ENCODE measurements at places on chromosomes 16 and 17.

DNA sequence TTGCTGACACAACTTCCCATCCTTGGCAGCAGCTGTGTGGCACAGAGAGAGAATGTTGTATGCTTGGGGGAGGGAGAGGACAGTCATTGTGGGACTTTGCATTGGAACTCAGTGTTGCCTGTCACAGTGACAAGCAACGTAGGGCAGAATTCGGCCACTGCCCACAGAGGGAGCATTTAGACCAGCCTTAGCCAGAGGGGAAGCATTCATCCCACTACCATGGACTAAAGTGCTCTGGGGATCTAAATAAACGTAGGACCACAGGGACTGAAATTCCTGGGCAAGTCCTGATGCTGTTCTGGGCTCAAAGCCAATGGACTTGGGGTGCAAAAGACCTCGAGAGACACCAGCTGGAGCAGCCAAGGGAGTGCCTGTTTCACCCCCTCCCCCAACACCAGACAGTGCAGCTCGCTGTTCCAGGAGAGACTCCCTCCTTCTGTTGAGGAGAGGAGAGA lies 44.9 kb downstream of the ABCA8 start:
- DNase-seq, result no peak

DNA sequence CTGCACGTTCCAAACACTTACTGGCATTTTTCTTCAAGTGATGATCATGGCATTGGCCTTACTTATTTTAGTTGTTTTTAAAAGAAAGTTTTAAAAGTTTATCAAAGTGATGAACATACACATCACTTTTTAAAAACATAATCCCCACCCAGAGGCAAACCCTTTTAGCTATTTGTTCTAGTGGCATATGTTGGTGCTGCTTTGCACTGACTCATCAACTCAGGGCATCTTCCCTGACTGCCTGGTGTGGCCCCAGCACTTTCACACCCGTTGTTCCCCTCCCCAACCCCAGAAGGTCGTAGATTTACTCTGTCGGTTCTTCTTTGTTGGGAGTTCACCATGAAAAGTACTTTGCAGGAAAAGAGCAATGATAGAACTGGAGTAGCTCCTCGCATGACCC lies 161.3 kb downstream of the RPTOR start:
- peak; percentile 5 for DNase-seq

- DNase-seq, result no peak
Measured at GRCh38 chr17:8798846-8799569, at the start of gene MFSD6L. TSS of gene MFSD6L (minus strand) at chr17:8799365. CDS start at chr17:8799120, 245 bp downstream.

DNA sequence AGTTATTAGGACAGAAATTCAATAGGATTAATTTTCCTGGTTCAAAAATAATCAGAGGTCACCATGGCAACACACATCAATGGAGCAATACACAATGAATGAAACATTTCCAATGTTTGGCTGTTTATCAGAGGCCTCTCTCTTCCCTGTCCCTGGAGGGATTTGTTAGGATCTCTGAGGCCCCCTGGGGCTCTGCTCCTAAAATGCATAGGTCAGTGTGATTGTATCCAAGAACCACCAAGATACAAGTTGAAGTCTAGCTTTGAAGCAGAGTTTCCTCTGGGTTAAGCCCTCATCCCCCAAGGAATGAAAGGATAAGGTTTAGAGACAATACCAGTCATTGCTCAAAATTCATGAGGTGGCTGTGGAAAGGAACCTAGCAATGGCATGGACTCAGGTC lies 561.2 kb upstream of the C16orf82 start:
- no peak for DNase-seq

- peak; percentile 5 for DNase-seq
Measured at GRCh38 chr17:8859027-8859803, 8.3 kb downstream of the PIK3R6 start.

DNA sequence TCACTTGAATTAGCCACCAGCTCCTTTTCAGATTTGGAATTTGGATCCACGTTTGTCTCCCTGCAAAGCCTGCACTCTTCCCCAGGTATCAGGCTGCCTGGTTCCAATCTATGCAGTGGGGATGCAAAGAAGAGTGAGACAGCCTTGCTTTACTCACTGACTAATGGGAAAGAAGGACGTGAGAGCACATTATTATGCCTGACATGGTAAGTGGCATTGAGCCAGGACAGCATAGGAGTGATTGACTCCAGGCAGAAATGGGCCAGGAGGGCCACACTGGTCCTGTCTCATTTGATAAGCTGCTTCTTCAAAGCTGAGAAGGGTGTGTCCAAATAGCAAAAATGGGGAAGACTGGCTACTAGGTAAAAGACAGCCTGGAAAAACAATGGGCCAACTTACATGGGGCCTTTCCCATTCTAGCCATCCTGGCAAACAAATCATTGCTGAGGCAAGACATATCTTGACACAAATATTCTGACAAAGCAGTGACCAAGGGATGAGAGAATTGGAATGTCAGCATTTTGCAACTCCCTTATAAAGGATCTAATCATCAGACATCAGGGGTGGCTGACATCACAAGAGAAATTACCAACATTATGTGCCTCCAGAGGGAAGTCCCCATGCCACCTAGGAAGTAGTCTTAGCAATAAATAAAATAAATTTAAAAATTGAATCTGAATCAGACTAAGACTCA lies 38.6 kb downstream of the CDH11 start:
- peak; percentile 79 for DNase-seq

- DNase-seq, result no peak
Measured at GRCh38 chr16:3115003-3115402, 2.6 kb downstream of the ZNF205 start.

- DNase-seq, result no peak
Measured at GRCh38 chr17:42760652-42761581, at the start of gene RAMP2. TSS of gene RAMP2 (plus strand) at chr17:42761227. CDS start at chr17:42761262, 35 bp downstream.

- no peak for DNase-seq
Measured at GRCh38 chr16:85709766-85710585, 21.2 kb upstream of the GINS2 start.

GRCh38 chr17:34351096-34351495 lies 5.2 kb upstream of the CCL13 start:
- DNase-seq, result no peak

- no peak for DNase-seq
Measured at GRCh38 chr16:89697616-89698331, 3.7 kb downstream of the SPATA2L start.

- DNase-seq, result no peak
Measured at GRCh38 chr17:29100296-29100695, 57.4 kb downstream of the PIPOX start.

GRCh38 chr16:6988846-6989245 lies 343.8 kb upstream of the RBFOX1 start:
- DNase-seq, result no peak

DNA sequence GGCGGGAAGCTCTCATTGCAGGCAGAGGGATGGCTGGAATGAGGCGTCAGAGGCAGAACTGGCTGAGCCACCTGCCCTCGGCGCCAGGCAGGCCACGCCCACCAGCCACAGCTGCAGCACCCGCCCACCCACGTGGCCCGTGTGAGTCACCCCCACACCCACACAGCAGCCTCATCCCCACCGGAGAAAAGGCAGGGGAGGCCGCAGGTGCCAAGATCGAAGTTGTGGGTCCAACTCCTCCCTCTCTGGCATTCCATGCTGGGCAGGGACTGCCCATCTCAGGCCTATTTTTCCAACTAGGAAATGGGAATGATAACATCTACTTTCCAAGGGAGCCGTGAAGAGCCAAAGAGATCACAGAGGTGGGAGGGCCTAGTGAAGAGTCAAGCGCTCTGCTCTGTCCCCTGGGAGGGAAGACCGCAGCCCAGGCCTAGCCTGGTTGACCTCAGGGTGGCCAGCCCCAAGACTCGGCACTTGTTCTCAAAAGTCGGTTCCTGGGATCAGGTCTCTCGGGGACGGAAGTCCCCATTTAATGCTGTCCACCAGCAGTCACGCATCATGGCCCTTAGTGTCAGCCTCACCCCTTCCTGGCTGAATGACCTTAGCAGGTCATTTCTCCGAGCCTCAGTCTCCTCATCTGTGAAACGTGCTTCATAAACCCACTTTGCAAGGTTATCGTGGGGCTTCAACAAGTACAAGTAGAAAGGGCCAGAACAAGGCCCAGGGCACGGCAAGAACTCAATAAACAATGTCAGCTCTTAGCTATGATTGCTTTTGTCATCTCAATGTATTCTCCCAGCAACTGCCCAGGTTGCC lies at the start of gene TRPV3:
Gene TRPV3, minus strand, starts transcription at position 45 of the 816 bp plus-strand sequence. CDS start 2,962 bp downstream, outside the sequence.
- DNase-seq, result peak; percentile 80

DNA sequence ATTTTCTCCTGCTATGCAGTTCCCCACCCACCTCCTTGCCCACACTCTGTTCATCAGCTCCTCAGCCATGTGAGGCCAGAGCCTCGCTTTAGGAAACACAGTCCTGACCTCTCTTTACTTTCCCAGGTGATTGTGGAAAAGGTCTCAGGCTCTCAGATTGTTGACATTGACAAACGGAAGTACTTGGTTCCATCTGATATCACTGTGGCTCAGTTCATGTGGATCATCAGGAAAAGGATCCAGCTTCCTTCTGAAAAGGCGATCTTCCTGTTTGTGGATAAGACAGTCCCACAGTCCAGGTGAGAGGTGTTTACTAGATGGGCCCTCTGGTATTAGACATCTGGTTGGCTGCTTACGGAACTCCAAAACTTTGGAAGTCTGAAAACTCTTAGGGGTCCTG lies 1.7 kb downstream of the GABARAPL2 start:
- DNase-seq, result no peak

DNA sequence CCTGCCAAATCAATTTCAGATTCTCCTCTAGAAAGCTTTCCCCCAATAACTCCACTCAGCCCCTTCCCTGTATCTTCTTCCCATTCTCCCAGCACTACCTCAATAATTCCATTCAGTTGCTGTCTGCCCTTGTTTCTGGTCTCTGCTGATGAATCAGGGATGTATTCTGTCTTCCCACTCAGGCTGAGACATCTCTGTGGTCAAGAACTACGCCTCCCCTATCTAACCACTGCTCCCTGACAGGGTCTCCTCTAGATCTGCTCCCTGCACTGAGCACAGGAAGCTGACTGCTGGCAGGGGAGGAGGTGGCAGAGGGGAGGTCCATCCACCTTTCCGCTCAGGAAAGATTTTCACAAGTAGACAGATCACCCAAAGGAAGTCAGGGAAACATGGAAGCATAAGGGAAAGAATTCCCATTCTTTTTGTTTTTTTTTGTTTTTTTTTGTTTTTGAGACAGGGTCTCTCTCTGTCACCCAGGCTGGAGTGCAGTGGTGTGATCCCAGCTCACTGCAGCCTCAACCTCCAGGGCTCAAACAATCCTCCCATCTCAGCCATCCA lies 16.9 kb upstream of the SP2 start:
- peak; percentile 18 for DNase-seq

DNA sequence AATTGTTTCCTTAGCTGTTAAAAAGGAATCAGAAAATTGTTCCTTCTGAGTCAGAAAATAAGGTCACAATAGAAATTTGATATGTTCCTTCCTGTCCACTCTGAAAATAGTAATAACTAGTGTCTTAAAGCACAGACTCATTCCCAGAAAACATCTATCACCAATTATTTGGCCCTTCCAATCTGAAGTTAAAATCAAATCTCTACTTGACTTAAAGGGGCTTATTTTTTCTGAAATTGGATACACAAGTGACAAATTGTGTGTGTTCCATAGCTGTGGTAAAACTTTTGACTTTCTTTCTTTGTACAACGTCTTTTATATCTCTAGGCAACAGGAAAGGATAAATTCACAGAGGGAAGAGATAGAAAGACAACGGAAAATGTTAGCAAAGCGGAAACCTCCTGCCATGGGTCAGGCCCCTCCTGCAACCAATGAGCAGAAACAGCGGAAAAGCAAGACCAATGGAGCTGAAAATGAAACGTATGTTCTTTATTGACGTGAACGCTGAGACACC lies 54.5 kb upstream of the MRC2 start:
- no peak for DNase-seq

DNA sequence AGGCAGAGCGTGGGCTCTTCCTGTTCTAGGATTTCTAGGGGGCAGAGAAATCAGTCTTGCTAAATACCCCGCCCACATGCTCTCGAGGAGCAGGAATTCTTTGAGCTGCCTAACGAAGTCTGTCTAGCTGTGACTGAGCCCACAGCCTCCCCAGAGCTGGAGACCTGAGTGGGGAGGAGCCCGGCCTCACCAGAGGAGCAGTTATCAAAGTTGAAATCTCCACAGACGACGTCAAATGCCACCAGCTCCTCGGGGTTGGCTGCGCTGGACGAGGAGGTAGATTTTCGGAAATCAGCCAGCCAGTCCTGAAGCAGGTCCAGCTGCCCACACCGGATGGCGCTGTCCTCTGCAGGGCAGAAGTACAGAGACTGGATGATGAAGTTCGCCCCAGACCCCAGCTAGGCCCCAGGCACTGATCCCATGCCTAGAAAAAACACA lies 53.8 kb downstream of the PRMT7 start:
- DNase-seq, result no peak

DNA sequence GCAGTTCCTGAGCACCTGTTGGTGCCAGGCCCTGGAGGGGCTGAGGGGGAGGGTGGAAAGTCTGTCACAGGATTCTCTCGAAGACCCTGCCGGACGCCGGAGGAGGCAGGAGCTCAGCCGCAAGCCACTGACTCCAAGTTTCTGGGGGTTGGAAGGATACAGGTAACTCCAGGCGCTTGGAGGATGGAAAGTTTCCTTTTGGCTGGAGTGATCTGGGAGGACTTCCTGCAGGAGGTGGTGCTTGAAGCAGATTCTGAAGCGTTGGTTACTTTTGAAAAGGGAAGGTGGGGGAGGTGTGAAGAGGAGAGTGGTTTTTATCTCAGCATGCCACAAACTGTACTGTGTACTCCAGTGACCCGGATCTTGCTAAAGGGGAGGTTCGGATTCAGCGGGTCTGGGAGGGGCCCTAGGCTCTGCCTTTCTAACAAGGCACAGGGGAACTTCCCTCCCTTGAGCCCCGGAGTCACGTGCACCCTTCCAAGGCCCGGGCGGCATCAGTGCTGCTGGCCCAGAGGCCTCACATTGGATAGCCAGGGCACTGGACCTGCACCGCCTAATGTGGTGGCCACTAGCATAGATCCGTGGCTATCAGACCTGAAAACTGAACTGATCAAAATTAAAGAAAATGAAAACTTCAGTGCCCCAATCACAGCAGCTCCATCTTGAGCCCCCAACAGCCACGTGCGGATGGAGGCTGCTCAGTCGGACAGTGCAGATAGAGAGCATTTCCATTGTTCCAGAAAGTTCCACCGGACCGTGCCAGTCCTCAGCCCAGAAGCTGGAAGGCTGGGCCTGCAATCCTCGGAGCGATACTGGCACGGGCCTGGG lies 42.2 kb upstream of the GSE1 start:
- DNase-seq, result no peak

GRCh38 chr17:56317351-56318208 lies 164.3 kb downstream of the ANKFN1 start:
- no peak for DNase-seq

- DNase-seq, result peak; percentile 76
Measured at GRCh38 chr16:83356266-83356665, 451.5 kb upstream of the HSBP1 start.

GRCh38 chr16:17417740-17418139 lies 53.0 kb downstream of the XYLT1 start:
- DNase-seq, result no peak

GRCh38 chr16:50121278-50121677 lies 31.8 kb upstream of the TENT4B start:
- no peak for DNase-seq

DNA sequence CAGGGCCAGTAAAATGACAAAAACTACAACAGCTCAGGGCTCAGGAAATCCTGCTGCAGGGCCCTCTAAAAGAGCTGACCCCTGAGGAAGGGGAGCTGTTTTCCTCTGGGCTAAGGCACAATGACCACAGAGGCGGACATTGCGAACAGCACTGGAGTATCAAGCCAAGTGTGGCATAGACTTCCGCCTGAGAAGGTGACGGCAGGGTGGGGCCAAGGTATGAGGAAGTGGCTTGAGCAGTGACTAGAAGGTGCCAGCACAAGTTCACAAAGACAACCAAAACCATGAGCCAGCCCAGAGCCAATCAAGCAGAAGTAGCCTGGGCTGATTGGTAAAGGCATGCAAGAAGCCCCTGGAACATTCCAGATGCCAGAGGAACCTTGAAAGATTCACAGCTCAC lies 13.9 kb downstream of the ERN2 start:
- peak; percentile 38 for DNase-seq
